ENCODE measurements at places on chromosomes 11 and 22.

- no peak for DNase-seq
Observed at GRCh38 chr11:72573855-72574445, 100.3 kb downstream of the PDE2A start.

DNA sequence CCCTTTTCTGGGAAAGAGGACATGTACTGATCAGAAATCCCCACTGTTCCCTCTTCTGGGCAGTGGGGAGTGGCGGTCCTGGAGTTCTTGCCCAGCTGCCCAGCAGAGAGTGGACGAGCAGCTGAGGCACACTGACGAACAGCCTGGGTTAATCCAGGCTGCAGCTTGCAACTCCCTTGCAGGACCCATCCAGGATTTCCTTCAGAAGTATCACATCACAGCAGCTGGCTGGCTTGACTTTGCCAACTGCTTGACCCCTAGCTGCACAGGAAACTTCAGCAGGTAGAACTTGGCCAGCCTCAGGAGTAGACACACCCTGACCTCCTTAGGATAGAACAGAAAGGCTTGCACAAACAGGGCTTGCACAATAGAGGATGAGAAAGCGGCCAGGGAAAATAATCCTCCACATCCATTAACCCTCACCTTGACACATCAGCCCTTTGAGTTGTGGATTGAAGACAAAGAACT lies 27.9 kb upstream of the FZD4 start:
- no peak for DNase-seq

GRCh38 chr11:92314499-92314898 lies 89.9 kb downstream of the FAT3 start:
- no peak for DNase-seq

- no peak for DNase-seq
Observed at GRCh38 chr22:49344161-49344560, 483.5 kb downstream of the BRD1 start.

DNA sequence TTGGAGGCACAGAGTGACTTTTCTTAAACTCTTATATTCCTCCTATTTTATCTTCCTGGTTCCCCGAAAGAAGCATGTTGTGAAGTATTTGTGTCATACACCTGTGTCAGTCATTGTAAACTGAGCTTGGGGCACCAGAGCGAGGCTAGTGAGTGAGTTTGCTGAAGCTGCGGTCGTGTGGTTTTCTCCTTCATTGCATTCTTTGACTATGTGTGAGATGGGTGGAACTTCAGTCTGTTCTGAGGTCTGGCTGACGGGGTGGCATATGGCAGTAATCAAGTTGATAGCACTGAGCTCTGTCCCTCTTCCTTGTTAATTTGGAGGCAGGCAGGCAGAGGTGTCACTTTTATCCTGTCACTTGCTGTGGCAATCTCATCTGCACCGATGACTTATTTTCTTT lies 4.2 kb downstream of the VPS26B start:
- DNase-seq: peak; percentile 72
